ENCODE measurements at places on chromosomes 6 and 20.

DNA sequence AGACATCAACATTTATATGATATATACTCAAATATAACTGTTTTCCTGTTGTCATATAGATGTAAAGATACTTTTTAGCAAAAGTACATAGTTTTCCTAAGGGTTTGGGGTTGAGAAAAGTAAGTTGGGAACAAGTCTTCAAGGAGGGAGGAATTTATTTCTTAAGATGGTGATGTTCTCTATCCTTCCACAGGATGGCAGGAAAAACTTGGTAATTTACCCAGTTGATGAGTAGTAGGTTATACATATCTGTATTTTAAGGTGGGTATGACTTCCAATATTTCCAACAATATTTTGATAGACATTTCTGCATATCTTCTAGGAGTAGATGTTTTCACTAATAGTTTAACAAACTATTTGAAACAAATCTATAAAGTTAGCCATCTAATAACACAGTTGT, 254.4 kb downstream of the RIMS1 start:
- no peak for DNase-seq

GRCh38 chr6:154358019-154358545, 1.5 kb upstream of the IPCEF1 start:
- no peak for DNase-seq

DNA sequence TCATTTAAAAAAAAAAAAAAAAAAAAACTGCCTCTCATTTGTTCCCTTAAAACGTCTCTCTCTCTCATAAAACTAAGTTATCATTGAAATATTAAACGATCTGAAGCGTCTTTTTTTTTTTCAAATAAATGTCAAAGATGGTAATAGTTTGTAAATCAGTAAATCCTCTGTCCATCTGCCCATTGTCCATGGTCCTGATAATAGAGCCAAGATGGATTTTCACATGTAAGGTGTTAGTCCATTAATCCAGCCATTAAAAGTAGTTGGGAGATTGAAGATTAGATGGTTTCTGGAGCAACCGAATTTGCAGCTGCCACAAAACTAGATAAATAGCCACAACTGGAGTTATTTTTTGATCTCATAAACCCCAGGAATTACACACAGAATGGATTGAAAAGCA, 145.8 kb upstream of the SNX9 start:
- no peak for DNase-seq

GRCh38 chr6:48835421-48835958, 627.6 kb downstream of the MMUT start:
- DNase-seq, result no peak

- DNase-seq, result peak; percentile 31
Observed at GRCh38 chr20:50575865-50576720, 65.9 kb downstream of the PTPN1 start.

DNA sequence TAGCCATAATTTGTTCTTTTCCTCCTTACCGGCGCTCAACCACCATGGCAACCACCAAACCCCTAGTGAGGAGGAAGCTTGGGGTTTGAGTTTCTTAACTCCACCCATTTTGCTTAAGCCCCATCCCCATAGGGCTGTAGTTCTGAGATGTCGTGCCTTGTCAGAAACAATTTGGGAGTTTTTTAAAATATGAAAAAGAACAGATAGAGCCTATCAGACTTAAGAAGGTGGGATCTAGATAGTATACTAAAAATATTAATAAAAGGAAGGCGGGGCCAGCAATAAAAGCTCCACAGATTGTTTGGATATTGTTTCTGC, 5.6 kb downstream of the BRD2 start:
- DNase-seq, result no peak

DNA sequence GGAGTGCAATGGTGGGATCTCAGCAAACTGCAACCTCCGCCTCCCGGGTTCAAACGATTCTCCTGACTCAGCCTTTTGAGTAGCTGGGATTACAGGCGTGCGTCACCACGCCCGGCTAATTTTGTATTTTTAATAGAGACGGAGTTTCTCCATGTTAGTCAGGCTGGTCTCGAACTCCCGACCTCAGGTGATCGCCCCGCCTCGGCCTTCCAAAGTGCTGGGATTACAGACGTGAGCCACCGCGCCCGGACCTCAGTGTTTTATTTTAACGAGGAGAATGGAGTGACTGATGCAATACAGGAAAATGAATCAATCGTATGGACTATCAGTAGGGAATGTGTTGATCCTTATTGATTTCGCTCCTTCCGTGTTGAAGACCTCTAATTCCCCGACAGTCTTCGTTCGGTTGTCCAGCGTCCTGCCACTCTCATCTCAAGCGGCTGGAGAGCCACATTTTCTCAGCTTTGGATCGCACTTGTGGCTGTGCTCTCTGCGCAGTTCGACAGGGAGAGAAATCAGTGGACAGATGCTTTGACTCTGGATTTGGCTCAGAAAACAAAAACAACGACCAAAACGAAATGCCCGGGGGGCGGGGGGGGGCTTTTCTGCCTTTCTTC, 166.2 kb downstream of the TRIM27 start:
- DNase-seq, result no peak

GRCh38 chr20:13302647-13303450, 81.8 kb downstream of the ISM1 start:
- DNase-seq, result no peak

GRCh38 chr6:106141441-106142237, 55.5 kb downstream of the PRDM1 start:
- no peak for DNase-seq

GRCh38 chr6:1657116-1657770, 47.5 kb downstream of the FOXC1 start:
- no peak for DNase-seq

DNA sequence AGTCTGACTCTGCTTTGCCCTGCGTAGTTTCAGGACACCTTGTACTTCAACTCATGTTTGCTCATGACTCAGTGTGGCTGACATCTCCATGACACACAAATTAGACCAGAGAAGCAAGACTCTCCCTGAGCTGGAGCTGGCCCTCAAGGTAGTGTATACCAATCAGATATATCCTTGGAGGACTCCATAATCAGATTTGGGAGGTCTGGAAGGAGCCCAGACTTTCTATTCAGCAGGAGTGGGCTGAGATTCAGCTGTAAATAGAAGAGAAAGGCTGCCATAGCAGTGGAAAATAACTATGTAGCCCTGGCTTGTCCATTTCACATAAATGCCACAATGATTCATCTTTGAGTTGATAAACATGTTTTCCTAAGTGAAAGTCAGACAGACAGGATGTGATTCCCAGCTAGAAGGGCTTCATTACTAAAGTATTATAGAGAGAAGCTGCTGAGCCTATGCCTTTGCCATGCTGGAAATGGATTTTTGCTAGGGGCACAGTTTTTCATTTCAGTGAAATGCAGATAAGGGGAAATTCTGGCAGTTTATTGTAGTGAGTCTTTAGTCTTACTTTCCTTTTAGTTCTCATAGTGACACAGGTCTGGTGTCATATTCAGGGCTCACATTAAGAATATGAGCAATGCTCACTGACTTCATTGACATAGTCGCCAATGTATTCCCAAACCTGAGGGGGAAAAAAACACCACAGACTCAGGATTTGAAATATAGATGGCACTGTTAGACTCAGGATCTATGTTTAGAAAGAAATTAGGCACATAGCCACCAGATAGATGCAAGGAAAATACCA, 95.3 kb downstream of the CLVS2 start:
- no peak for DNase-seq

- no peak for DNase-seq
Observed at GRCh38 chr6:85917522-85917921, 274.8 kb upstream of the SYNCRIP start.

- DNase-seq, result no peak
Observed at GRCh38 chr6:6688951-6689350, 100.4 kb downstream of the LY86 start.

DNA sequence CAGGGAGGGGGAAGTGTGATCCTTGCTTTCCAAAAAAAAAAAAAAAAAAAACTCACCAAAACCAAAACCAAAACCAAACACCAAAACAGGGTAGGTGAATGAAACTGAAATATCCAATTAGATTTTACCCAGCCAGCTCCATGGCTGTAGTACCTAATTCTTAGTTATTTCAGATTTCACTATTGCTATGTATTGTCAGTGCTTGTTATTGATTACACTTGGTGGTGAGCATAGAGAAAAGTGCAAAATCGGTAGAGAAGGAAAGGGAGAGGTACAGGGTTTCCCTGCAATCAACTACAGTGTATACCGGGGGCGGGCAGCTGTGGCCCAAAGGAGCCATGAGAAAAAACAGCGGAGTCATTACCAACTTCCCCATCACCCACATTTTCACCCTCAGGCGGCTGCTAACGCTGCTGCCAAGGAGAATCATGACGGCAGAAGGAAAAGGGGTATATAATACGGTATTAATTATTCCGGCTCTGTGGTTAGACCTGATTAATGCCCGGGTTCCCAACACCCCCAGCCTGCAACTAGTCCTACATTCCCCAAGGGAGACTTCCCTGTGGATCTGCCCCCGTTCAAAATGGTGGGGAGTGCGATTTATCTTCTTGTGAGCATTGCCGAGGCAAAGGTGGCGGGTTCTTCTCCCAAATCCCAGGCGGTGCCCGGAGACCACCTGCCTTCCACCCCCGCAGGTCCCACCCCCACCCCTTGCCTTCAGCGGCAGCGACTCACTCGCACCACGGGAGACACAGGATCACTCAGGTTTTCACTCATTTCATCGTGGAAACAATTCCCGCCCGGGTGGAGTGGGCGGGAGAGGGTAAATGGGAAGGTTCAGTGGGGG, at the start of gene C6orf62:
C6orf62 (minus strand) TSS at position 30 of the 847 bp plus-strand sequence. CDS start 486 bp downstream, outside the sequence.
- peak; percentile 35 for DNase-seq

DNA sequence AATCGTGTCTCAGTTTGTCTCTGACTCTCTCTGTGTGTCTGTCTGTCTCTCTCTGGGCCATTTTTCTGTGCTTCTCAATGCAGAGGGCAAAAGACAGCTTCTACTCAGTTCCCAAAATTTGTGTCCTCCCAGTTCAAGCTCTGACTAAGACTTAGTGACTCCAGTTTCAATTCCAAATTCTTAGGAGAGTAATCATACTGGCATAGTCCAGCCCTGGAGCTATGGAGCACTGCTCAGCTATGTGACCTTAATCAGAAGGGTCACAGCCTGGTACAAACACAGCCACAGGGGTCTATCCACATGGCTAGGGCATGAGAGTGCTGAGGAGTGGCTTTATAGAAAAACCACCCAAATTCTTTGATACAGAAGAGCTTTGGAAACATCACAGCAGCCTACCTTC, 91.9 kb downstream of the FOXF2 start:
- no peak for DNase-seq

DNA sequence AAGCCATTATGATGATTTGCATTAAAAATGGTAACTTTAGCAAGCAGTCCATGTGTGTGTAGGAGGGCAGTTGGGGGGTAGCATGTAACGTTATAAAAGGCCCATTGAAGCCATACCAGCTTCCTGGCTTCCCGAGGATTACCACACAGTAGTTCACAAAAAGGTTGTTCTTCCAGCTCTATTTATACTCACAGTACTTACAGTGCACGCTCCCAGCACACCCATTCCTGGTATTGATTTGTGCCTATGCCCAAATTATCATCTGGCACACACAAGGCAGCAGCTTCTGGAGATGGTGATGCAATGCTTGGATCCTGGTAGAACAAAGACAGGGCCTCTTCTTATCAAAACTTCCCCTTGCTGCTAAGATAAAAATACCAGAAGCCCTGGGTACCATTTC, 436.8 kb downstream of the HAO1 start:
- no peak for DNase-seq

DNA sequence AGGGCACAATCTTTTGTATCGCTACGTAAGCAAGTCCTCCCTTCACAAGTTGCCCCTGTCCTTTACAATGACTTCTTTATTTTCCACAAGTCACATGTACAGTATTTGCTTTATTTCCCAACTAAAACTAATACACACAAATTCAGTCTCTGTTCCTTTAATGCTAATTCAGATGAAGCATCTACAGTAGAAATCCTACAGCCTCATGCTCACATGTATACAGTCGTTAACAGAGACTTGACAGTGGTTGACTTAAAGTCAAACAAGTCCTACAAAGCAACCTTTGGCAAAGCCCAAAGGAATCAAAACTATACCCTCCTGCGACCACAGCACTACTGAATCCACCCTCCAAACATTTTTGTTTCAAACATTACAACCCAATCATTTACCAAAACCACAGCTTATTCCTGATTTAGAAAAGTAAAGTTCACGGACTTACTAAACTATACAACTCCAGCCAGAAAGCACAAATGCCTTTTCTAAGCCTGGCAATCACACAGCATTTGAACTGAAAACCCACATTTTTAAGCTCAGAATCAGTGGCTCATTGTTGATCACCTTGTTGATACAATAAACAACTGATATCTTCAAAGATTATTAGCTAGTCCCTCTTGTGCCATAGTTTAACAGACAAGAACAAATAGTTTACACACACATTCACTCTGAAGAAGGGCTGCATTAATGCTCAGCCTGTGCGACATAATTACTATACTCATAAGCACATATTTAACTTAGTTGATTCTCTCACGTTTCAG, 70.9 kb upstream of the NHSL1 start:
- no peak for DNase-seq

GRCh38 chr20:16569246-16570153, 3.7 kb downstream of the KIF16B start:
- DNase-seq, result no peak

GRCh38 chr6:161590961-161591627, 317.2 kb upstream of the AGPAT4 start:
- no peak for DNase-seq

GRCh38 chr6:75331151-75331550, 46.6 kb upstream of the TMEM30A start:
- no peak for DNase-seq
